ENCODE measurements at places on chromosomes 16 and 17. TPM values are rescaled to one million over a fixed set of nuclear protein-coding genes. Genes with fewer than 3 reads are reported as not detected.

The TMC8 gene
- total RNA-seq = 2.2 TPM

DNA sequence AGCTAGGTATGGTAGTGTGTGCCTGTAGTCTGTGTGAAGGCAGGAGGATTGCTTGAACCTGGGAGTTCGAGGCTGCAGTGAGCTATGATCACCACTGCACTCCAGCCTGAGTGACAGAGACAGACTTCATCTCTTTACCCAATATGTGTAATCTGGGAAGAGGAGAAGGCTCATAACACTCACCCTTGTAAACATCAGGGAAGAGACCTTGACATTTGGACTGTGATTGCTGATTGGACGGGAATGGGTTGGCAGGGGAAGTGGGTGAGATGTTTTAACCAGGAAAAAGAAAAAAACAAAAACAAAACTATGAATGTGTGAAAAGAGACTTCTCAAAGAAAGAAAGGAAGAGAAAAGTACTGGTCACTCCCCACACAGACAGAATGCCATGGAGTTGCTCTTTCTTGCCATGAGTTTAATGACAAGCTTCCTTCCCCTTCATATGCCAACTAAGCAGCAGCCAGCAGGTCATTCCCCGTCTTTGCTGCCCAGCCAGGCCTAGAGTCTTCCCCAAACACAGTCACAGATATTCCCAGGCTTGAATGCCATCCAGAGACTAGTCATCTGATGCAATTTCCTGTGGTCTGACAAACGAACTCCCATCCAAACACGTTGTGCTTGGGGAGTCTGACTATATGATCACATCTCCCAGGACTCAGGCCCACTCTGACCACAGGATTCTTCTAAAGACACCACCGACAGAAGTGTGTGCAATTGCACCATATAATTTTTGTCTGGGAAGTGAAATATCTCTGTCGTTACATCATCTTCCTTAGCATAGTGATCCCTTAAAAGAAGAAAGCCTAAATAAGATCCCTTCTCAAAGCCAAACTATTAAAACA is 3.6 kb upstream of the XAF1 start:
- H3K27me3 ChIP-seq = no peaks in the 10 kb centered on the region
- no peak overlapping the region for H3K4me3 ChIP-seq
- no peaks in the 10 kb centered on the region for H3K36me3 ChIP-seq
- peaks cover 18% of the 10 kb centered on the region for H3K4me1 ChIP-seq
- DNase-seq = no peak

- no peaks in the 10 kb centered on the region for H3K36me3 ChIP-seq
- H3K4me3 ChIP-seq = no peak overlapping the region
- H3K27ac ChIP-seq = peak overlapping the region; percentile 39
- H3K27me3 ChIP-seq = no peaks in the 10 kb centered on the region
- no peaks in the 10 kb centered on the region for H3K4me1 ChIP-seq
These were observed 36.5 kb downstream of the GSE1 start for GRCh38 chr16:85649411-85650134.

GRCh38 chr17:51741458-51741857 is 417.1 kb downstream of the CA10 start:
- H3K36me3 ChIP-seq = no peaks in the 10 kb centered on the region
- DNase-seq = no peak
- H3K4me3 ChIP-seq = no peak overlapping the region
- H3K27me3 ChIP-seq = no peaks in the 10 kb centered on the region
- no peak overlapping the region for H3K27ac ChIP-seq
- peaks cover 31% of the 10 kb centered on the region for H3K4me1 ChIP-seq

DNA sequence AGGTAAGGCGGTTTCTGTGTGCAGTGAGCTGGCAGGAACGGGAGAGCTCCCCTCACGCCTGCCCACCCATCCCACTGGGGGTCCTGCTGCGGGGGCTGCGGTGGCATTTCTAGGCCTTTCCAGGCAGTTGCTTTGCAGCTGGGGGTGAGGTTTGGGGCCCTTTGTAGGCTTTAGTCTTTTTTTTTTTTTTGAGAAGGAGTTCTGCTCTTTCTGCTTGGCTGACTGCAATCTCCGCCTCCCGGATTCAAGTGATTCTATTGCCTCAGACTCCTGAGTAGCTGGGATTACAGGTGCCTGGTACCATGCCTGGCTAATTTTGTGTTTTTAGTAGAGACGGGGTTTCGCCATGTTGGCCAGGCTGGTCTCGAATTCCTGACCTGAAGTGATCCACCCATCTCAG is 11.1 kb downstream of the TSC2 start:
- peak overlapping the region; percentile 19 for H3K27ac ChIP-seq
- no peak for DNase-seq
- no peaks in the 10 kb centered on the region for H3K4me1 ChIP-seq
- H3K36me3 ChIP-seq = no peaks in the 10 kb centered on the region
- no peaks in the 10 kb centered on the region for H3K27me3 ChIP-seq

- no peaks in the 10 kb centered on the region for H3K36me3 ChIP-seq
- peaks cover 17% of the 10 kb centered on the region for H3K4me1 ChIP-seq
These were observed 3.3 kb upstream of the N4BP1 start for GRCh38 chr16:48613061-48613957.

DNA sequence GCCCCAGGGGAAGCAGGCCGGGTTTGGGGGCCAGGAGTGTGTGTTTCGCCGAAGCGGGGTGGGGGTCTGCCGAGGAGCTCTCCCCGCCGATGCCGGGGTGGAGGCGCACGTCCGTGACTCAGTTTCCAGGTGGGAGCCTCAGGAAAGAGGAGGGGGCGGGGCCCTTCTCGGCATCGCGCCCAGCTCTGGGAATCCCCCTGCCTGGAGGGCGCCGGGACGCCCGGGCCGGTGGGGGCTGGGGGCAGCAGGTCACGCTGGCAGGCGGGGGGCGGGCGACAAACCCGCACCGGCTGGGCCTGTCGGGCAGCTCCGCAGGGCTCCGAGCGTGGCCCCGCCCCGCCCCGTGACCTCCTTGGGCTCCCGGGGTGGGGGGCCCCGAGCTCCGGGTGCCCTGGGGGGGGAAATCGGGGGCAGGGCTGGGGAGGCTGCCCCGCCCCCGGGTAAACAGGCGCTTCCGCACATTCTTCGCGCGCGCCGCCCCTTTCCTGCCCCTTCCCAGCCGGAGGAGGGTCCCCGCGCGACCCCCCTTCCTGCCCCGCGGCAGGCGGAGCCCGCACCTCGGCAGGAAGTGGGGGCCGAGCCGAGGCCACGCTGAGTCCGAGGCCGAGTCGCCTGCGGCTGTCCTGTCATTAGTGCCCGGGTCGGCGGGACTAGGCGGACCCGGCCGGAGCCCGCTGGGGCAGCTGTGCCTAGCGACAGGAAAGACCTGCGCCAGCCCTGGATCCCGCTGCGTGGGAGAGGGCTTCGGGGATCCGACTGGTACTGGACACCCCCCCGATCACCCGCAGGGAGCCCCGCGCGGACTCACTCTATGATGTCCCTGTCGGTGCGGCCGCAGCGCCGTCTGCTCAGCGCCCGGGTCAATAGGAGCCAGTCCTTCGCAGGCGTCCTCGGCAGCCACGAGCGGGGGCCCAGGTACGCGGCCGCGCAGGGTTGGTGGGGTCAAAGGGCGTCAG is 9.3 kb downstream of the RIPOR1 start:
- H3K27me3 ChIP-seq = peaks cover 88% of the 10 kb centered on the region
- no peak overlapping the region for H3K27ac ChIP-seq
- DNase-seq = peak; percentile 52
- H3K4me3 ChIP-seq = peak overlapping the region; percentile 77

DNA sequence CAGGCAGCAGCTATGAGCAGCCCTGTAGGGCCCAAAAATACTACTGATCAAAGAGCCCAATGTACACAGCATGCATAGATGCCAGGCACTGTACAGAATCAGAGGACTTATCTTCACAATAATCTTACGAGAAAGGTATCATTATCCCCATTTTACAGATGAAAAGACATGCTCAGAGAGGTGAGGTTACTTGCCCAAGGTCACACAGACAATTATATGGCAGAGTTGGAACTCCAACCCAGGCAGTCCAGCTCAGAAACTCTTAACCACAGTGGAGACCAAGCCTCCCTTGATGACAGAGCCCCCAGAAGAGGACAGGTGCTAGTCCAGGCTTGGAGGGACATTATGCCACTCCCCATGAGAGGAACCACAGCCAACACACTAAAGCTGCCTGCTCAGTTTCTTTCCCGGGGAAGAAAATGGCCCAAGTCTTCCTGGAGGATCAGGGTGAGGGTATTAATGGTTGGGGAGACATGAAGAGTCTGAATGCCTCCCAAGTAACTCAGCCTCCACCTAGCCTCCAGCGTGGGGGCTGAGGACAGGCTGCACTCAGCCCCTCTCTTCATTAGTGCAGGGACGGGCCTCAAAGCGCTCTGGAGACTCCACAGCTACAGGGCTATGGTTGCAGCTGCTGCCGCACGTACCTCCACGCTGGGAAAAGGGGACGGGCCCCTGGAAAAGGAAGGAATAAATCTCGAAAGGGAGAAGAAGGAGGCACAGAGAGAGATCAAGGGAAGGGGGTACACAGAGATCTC is 826 bp downstream of the UNC119 start:
- no peak overlapping the region for H3K27ac ChIP-seq
- no peak for DNase-seq
- H3K4me3 ChIP-seq = peak overlapping the region; percentile 92
- H3K4me1 ChIP-seq = peaks cover 15% of the 10 kb centered on the region
- H3K36me3 ChIP-seq = peaks cover 15% of the 10 kb centered on the region

DNA sequence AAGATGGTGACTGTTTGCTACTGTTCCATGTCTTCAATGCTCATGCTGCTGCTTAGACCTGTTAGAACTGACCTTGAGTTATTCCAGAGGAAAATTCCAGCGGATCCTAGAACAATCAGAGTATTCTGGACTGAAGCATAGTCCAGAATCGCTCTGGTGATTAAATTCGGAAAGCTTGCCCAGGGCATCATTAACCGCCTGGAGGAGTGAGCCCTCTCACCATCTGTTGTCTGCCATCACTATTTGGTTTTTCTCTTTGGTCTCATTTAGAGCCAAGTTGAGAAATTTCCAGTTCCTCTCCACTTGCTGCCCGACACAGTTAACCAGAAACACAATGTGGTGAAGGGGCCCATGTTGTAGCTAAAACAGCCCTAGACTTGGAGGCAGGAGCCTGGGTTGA is 104.1 kb downstream of the BMERB1 start:
- H3K27ac ChIP-seq = no peak overlapping the region
- no peaks in the 10 kb centered on the region for H3K27me3 ChIP-seq
- H3K4me3 ChIP-seq = no peak overlapping the region
- no peaks in the 10 kb centered on the region for H3K36me3 ChIP-seq

DNA sequence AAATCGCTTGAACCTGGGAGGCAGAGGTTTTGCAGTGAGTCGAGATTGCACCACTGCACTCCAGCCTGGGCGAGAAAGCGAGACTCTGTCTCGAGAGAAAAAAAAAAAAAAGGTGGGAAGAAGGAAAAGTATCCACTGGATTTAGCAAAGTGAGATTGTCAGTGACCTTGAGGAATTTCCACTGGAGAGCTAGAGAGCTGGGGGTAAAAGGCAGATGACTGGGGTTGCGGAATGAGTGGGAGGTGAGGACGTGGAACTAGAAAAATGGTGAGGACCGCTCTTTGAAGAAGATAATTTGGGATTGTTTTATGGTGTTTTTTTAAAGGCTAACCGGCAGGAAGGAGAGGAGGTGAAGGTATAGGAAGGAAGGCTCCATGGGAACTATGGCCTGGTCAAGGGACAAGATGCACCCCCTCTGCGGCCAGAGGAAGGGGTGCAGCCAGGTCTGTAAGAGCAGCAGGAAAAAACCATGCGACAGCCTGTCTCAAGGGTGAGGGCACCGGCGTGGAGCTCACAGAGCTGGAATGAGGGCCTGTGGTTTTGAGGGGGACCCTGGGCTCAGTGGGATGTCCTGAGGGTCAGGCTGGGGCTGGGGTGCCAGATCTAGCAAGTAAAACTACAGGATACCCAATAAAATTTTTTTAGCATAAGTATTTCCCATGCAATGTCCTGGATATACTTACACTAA is 694 bp upstream of the MLST8 start:
- peaks cover 4% of the 10 kb centered on the region for H3K4me1 ChIP-seq
- H3K27ac ChIP-seq = no peak overlapping the region
- peaks cover 18% of the 10 kb centered on the region for H3K27me3 ChIP-seq
- H3K4me3 ChIP-seq = peak overlapping the region; percentile 95

- H3K27ac ChIP-seq = no peak overlapping the region
- no peaks in the 10 kb centered on the region for H3K4me1 ChIP-seq
- DNase-seq = no peak
- no peaks in the 10 kb centered on the region for H3K36me3 ChIP-seq
These were observed 4.1 kb downstream of the CAPN15 start for GRCh38 chr16:531494-532125.

DNA sequence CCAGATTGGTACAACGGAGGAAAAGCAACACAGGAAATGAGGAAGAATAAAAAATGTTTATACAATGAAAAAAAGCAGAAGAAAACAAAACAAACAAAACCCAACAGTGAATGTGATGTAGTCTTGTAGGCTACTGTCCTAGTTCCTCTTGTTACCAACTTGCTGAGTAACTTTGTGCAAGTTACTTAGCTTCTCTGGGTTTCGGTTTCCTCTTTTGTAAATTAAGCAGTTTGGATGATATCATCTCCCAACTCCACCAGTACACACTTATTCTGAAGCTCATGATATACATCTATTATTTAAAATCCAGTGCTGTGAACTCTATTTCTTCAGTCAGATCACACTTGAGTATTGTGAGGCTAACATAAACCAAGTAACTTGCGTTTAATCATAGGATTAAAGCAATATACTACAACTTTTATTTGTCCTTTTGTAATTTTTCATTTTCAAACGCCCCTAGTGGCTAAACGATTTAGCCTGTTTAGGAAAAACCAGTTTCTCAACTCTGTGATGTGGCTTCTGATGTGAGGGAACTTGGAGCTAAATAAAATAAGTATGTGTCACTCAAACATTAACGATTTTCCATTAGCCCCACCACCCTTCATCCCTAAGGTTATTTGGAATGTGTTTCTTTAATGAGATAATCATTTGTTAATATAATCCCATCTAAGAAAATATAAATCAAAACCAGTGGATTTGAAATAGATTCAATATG is 1.4 kb upstream of the UNK start:
- H3K4me3 ChIP-seq = no peak overlapping the region
- no peaks in the 10 kb centered on the region for H3K27me3 ChIP-seq
- peak; percentile 67 for DNase-seq
- H3K4me1 ChIP-seq = peaks cover 20% of the 10 kb centered on the region

The KCNJ18 gene
- total RNA-seq = not detected

GRCh38 chr16:87851141-87851587 is 18.1 kb downstream of the SLC7A5 start:
- peak overlapping the region; percentile 87 for H3K27ac ChIP-seq
- H3K4me3 ChIP-seq = no peak overlapping the region
- peaks cover 12% of the 10 kb centered on the region for H3K36me3 ChIP-seq
- DNase-seq = no peak
- peaks cover 45% of the 10 kb centered on the region for H3K4me1 ChIP-seq
